ENCODE measurements at places on chromosomes 3 and 15.
A peak's percentile ranks its signal among the peaks of the same experiment; 100 is the strongest.

- no peak for DNase-seq
Observed at GRCh38 chr15:61137105-61137792, 91.9 kb downstream of the RORA start.

- DNase-seq = peak; percentile 69
Observed at GRCh38 chr3:4290272-4290893, 12.8 kb upstream of the SETMAR start.

DNA sequence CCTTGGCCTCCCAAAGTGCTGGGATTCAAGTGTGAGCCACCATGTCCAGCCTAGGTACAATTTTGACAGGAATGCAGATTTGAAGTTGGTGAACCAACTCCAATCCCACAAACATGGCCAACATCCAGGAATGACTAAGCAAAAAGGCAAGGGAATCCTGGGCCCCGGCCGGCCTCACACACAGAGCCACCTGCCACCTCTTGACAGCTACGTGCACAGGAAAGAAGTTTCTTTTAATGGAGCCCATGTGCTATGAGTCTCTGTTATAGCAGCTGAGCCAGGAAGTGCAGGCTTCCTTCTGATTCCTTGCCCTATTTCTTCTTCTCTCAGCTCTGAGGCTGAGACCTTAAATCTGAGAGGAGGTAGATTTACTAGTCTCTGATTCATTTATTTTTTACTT lies 8.8 kb downstream of the TMEM40 start:
- DNase-seq = peak; percentile 93

DNA sequence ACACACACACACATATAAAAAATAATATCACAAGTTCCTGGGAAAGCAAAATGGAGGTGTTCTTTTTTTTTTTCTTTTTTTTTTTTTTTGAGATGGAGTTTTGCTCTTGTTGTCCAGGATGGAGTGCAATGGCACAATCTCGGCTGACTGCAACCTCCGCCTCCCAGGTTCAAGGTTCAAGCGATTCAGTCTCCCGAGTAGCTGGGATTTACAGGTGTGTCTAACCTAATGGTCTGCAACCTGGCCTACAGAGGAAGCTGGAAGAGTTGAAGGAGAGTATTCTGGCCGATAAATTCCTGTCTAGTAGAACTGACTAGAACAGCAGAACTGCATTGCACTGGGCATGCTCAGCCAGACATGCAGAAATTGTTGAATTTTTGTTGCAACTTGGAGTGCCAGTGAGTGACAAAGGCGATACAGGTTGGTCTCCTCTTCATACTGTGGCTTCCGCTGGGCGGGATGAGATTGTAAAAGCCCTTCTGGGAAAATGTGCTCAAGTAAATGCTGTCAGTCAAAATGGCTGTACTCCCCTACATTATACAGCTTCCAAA lies 22.4 kb upstream of the EIF4A2 start:
- DNase-seq = no peak

- peak; percentile 23 for DNase-seq
Observed at GRCh38 chr3:132405188-132405587, 12.1 kb upstream of the DNAJC13 start.

- DNase-seq = peak; percentile 22
Observed at GRCh38 chr3:110384601-110385000, 687.0 kb upstream of the NECTIN3 start.

GRCh38 chr3:39781632-39782031 lies 27.8 kb upstream of the MYRIP start:
- DNase-seq = no peak

GRCh38 chr15:64092075-64092820 lies 1.4 kb downstream of the CIAO2A start:
- no peak for DNase-seq

DNA sequence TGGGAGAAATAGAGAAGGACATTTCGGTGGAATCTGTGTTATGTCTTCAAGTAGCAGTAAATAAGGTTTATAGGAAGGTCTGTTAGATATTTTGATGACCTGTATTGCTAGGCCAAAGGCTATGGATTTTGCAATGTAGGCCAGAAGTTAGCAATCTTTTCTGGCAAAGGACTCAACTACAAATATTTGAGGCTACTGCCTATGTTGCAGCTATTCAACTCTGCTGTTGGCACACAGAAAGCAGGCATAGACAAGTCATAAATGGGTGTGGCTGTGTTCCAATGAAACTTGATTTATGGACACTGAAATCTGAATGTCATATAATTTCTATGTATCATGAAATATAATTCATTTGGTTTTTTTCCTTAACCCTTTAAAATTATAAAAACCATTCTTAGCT lies 438.7 kb upstream of the C2CD4B start:
- DNase-seq = no peak

GRCh38 chr3:28218071-28218916 lies 23.1 kb upstream of the CMC1 start:
- DNase-seq = no peak

- DNase-seq = peak; percentile 18
Observed at GRCh38 chr3:170076715-170077238, 39.0 kb downstream of the GPR160 start.

DNA sequence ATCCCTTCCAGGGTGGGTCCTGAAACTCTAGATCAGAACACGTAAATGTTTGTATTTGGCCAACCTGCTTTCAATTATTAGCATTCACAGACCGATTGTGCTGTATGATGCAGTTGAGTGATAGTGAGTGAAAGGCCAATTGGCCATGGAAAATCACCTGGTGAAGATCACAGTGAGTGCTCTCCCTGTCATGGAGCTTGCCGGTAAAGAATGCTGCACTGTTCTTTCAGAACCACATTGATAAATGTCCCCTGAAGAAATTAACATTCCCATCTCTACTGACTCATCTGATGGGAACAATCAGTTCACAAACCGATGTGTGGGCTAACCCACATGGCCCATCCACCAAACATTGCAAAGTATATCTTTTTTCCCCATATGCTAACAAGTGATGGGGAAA lies 324.8 kb upstream of the TBL1XR1 start:
- DNase-seq = no peak

GRCh38 chr3:56790016-56790821 lies 11.5 kb downstream of the ARHGEF3 start:
- no peak for DNase-seq

DNA sequence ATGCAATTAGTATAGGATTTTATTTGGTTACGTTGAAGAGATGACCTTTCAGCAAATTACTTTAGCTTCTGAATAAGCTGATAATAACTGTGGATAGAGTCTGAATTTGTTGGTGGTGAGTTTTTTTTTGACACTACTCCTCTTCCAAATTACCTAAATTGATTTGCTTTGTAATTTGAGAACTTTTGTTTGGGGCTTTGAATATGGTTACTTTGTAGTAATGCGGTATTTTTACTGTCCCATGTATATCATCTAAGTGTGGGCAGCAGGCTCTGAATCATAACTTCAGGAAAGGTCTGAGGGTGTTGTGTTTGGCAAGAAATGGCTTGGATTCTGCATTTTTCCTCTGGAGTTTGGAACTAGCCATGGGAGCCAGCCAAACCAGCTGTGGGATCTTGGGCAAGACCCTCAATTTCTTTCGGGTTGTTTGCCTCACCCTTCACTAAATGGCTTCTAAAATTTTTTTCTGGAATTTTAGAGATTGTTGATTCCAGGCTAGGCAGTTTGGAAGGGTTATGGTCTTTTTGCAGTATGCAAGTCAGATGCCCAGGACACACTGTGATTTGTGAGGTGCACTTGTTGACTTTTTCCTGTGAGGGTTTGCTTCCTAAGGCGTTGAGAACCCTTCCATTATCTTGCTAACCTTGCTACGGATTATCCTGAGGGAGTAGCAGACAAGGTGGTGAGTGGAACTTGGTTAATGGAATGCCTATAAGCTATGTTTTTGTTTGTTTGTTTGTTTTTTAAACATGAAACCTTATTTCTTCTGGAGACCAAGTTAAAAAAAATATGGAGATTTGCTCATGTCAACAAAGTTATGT lies 10.4 kb downstream of the PTPRG start:
- peak; percentile 90 for DNase-seq

GRCh38 chr15:29699791-29700190 lies 122.5 kb downstream of the TJP1 start:
- DNase-seq = no peak

- peak; percentile 71 for DNase-seq
Observed at GRCh38 chr3:113498221-113499005, 16.5 kb downstream of the SPICE1 start.

DNA sequence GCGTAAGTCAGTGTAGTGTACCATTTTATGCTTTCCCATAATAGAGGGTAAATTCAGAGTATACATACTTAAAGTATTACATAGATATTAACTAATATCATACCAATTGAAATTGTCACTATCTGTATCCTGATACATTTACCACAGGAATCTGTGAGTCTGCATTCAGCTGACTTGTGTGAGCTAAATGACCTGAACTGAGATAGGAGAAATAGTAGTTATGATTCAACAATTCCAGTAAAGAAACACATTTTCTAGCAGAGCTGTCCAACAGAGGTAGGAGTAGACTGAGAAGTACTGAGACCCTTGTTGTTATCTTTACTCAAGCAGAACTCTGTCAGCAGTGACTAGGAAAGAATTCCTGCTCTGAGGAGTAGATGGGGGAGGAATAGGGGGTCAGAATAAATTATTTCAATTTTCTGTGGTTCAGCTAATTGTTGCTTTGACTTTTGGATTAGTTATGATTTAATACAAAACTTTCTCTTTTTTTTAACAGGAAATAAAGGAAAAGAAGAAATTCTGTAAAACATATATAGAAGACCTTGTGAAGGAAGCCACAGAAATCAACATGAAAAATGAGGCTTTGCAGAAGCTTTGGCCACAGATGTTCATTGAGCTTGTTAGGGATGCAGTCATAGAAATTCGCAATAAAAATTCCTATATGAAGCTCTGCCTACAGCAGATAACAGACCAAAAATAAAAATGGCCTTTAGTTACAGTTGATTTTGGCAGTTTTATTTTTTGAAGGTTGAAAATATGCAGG lies 66.2 kb upstream of the THSD4 start:
- peak; percentile 78 for DNase-seq

DNA sequence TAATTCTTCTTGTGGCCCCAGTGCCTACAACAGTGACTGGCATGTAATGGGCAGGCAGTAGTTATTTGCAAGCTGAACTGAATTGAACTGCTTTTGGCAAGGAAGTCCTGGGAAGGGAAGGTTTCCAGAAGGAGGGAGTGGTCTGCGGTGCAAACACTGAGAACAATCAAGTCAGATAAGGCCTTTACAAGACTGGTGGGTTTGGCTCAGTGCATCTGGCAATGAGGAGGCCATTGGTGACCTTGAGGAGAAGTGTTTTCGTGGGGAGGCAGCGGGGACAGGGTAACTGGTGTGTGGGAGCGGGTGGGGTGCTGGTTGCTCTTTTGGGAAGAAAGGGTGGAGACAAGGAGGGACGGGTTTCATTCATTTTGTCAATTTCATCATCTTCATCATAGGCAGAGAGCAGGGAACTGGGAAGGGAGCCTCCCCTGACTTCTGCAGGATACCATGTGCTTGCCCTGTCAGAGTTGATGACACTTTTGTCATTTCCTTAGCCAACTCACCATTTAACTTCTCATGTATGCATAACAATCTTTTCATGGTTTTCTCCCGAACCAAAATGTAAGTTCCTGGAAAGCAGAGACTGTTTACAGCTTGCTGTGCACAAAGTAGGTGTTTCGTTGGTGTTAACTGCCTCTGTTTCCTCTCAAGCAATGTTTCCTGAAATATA lies 8.4 kb upstream of the EHD4 start:
- DNase-seq = peak; percentile 45

DNA sequence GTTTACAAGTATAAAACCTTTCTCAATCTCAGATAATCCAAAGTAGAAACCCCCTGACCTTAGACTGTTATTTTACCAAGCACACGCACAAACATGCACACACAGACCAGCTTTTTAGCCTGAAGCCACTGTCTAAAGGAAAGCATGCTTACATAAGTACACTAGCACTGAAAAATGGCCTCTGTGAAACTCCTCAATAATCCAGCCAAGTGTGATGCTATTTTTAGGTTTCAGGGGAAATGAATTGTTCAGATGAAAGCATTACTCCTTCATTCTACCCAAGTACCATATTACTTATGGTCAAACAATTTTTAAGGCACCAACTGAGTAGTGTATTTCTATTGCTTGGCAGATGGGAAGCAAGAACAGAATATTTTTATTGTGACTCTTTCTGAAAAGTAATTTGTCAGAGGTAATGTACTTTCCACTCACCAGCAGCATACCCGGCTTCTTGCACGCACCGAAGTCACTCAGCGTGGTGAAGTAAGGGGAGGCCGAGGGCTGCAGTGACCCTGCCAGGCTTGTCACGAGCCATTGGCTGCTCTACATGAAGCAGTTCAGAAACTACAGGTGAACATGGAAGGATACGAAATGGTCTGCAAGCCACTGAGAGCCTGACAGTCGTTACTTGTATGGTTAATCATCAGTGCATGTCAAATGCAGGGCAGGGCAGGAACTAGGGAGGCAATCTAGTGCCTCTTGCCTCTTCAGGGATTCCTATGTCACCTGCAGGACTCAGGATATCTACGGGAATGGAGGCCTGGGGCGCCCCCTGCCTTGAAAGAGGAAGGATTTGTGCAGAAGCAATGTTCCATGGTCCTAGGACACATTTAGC lies 106.7 kb downstream of the GABRB3 start:
- DNase-seq = no peak

DNA sequence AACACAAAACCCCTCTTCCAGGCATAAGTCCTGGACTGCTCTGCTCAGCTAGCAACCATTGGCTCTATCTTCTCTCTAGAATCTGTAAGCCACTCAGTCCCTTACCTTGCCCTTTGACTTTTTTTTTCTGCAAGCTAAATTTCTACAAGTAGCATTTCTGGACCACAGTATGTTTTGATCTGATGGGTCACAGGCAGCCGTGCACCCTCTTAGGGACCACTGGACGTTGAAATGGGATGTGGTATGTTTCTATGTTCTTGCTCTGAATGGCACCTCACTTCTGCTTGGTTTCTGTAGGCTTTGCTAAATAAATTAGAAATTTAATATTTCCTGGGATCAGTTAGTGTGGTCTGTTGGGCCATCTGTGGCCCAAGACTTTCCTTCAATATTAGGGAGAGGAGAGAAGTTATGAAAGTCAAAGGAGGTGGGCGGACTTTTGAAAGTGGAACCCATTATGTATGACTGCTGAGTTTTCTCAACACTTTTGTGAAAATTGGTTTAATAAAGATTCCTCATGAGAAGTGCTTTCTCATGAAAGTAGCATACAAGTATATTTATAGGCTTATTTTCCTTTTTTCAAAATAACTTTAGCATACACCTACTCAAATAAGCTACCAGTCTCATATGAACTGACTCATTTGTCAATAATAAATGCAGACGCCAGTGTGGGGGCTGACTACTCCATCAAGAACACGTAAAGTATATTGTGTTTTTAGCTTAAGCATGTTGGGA lies 18.4 kb upstream of the TIPARP start:
- no peak for DNase-seq

DNA sequence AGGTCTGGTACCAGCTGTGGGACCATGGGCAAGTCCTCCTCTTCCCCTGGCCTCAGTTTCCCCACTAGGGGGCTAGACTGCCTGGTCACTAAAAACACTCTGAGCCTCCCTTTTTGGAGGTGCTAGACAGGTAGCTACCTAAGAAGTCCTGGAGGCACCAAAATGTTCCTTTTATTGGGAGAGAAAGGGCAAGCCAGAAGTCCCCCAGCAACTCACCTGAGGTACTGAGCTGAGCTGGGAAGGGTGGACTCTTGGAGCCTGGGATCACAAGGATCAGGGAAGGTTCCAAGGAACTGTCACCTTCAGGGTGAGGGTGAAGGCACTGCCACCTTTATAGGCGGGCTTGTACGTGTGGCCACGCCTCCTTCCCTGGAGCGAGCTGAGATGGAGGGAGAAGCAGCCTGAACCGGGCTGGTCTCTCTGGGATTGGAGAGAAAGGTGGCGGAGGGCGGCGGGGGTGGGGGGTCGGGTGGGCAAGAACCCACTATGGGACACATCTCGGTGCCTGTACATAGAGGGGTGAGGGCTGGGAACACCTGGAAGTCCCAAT lies at the start of gene CYP1A1:
TSS of gene CYP1A1 (minus strand) at position 304 of the 550 bp plus-strand sequence. CDS start 2,431 bp downstream, outside the sequence.
- peak; percentile 34 for DNase-seq

- DNase-seq = no peak
Observed at GRCh38 chr3:35773417-35773816, 134.1 kb downstream of the ARPP21 start.

Data from astrocyte of the hippocampus (primary cell).